ENCODE measurements at places on chromosomes 7 and 10.

- no peak for DNase-seq
Measured at GRCh38 chr10:8616166-8616565, 561.7 kb downstream of the GATA3 start.

- DNase-seq = no peak
Measured at GRCh38 chr7:142796501-142797390, 26.0 kb downstream of the PRSS2 start.

DNA sequence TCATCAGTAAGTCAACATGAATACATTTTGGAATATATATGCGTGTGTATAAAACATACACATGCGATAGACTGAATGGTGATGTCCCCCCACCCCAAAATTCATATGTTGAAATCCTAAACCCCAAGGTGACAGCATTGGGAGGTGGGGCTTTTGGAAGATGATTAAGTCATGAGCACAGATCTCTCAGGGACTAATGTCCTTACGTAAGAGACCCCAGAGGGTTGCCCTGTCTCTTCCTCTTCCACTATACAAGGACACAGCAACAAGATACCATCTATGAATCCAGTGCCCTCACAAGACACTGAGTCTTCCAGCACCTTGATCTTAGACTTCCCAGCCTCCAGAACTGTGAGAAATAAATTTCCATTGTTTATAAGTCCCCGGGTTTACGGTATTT lies 22.5 kb downstream of the DRGX start:
- DNase-seq = no peak

- no peak for DNase-seq
Measured at GRCh38 chr10:91607646-91608403, 25.0 kb downstream of the PPP1R3C start.

DNA sequence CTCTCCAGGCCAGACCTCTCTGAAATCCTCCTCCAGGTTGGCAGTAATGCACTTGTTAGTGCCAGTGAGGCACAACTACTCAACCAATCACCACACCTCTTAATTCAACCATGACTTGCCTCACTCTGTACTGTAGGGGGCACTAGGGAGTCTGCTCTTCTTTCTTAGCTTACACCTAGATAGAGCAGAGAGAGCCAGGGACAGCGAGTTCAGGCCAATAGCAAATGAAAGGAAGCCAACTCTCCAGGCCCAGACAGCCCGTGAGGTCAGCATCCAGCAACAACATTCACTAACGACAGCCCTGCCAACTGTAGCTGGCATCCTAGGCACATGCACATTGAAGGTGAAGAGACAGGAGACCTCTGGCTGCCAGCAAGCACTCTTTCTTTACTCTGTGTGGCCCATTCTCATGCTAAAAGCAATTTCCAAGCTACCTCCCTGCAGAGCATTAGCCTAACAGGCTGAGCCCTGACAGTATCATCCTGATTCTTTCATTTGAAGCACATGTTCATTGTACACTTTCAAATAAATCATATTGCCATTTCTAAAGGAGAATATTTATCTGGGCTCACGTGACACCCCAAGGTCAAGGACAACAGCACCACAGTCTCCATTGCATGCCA lies 136.3 kb downstream of the DPY19L1 start:
- DNase-seq = no peak

- DNase-seq = no peak
Measured at GRCh38 chr7:11452476-11452875, 379.5 kb downstream of the THSD7A start.

- no peak for DNase-seq
Measured at GRCh38 chr10:54194806-54195205, 606.2 kb downstream of the PCDH15 start.

- no peak for DNase-seq
Measured at GRCh38 chr10:30820261-30820991, 190.9 kb upstream of the LYZL2 start.

DNA sequence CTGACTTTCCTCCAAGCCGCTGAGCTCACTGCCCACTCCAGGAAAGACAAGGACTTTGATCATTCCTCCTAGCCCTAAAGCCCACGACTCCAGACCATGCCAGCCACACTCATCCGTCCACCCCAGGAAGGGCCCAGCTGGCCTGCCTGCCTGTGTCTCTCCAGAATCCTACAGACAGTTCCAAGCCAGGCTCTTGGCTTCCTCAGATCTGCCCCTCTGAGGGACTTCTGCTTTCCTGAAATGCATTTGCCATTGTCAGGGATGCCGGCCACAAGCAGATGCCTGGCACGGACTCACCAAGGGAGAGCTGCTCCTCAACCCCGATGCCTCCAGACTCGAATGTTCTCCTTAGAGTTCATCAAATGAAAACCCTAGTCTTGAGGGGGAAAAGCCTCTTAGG lies 155.8 kb downstream of the OAT start:
- no peak for DNase-seq

GRCh38 chr10:70090013-70090412 lies 37.4 kb downstream of the MACROH2A2 start:
- no peak for DNase-seq

GRCh38 chr10:55476129-55476528 lies 675.1 kb upstream of the PCDH15 start:
- DNase-seq = no peak

GRCh38 chr10:123007558-123008354 lies 839 bp downstream of the IKZF5 start:
- no peak for DNase-seq

GRCh38 chr7:25949736-25950487 lies 202.1 kb upstream of the NFE2L3 start:
- no peak for DNase-seq

GRCh38 chr7:87317691-87318245 lies 27.7 kb upstream of the CROT start:
- DNase-seq = no peak

DNA sequence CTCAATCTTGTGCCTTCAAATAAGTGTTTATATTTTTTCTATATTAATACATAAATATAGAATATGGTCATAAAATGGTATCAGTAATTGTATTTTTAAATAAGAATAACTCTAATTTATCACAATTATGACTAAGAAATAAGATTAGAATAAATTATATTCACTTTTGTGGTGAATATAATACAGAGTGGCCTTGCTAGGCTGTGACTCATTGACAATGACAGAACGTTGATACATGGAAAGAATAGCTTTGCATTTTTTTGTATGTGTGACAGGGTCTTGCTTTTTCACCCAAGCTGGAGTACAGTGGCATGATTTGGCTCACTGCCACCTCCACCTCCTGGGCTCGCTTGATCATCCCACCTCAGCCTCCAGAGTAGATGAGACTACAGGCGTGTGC lies 47.8 kb upstream of the PCLO start:
- DNase-seq = no peak

DNA sequence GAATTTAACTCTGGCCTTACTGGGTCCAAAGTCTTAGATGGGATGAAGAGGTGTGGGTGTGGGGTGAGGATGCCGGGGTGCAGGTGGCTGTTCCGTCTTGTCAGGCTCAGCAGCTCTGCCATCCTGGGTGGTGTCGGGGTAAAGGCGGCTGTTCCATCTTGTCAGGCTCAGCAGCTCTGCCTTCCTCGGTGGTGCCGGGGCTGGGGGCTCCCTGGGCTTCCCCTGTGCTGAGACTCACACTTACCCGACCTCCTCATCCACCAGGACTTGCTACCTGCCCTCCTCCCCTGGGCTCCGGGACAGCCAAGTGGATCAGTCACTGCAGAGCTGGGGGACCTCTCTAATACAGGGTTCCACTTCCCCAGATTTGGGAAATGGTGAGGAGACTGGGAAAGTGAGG lies 244.3 kb upstream of the SHH start:
- DNase-seq = no peak

DNA sequence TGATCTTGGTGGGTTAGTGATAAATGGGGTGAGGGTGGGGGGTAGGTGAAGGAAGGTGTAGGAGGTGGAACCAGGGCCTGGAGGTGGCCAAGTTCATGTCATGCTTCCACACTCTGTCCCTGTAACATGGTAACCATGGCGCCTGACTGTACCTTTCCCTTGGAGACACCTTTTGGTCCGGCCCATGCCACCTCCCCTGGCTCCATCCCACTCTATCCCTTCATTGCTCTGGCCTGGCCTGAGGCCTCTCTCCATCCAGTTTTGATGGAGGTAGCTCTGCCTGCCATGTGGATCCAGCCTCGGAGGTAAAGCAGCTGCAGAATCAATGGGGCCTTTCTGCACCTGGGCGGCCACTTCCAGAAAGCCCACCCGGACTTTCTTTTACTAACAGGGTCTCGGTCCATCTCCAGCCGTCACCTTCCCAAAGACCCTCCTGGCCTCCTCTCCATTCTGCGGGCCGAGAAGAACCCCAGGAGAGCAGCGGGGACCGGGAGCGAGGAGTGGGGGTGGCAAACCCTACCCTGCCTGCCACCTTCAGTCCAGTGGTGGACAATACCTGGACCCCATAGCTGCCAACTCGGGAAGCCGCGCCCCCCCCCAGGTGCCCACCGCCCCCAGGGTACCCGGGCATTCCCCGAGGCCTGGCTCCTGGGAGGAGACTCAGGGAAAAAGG lies 504 bp upstream of the TRRAP start:
- no peak for DNase-seq

DNA sequence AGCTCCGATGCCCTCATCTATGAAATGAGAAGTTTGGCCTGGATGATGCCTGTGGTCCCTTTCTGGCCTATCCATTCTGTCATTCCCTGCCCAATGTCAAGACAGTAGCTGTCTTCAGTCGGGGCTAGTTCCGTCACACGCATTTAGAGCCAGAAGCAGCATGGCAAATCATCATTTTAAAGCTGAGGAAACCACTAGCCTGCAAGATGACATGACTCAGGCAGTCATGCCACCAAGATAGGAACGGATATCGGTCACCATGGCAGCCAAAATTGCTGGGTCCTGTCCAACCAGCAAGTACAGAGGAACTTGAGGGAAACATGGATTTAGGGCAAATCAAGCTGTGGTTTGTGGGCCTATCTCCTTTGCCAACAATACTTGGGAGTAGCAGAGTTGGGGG lies 64.5 kb upstream of the MRLN start:
- DNase-seq = no peak

- DNase-seq = no peak
Measured at GRCh38 chr10:124446830-124447750, 2.7 kb downstream of the NKX1-2 start.

- DNase-seq = no peak
Measured at GRCh38 chr7:33485747-33486493, 356.6 kb downstream of the BBS9 start.

GRCh38 chr10:77458986-77459590 lies 178.5 kb downstream of the KCNMA1 start:
- DNase-seq = no peak

Measured in hippocampal formation (tissue), 2 donors.